T follicular helper cell (primary cell): ENCODE measurements at places on chromosomes 1 and 21.

DNA sequence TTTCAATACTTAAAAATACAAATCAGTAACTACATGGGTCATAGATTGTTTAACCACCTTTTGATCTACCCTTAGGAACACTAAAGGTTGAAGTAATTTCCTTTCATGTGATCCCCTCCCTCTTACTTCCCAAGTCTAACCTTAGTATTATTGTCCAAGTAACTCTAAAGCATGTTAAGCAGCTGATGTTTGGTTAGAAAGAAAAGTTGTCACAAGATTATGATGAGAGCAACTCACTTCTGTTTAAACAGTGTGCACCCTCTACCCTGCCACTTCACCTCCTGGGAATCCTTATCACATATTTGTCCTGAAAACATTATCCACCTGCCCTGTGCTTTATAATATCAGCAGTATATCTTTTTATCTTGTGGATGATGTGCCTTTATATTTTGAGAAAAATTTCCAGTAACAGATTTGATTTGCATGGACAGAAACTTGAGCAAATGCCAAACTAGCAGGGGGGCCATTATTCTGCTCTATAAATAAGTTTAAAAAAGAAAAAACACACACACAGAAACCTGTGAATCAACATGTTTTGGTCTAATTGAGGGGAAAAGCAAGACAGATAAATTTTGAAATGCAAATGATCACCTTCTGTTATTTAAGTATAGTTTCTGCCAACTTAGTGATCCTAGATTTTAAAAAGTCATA lies 194.3 kb downstream of the RPS6KC1 start:
- no peak for DNase-seq

GRCh38 chr21:38787461-38788274 lies 18.1 kb upstream of the ETS2 start:
- DNase-seq, result no peak

DNA sequence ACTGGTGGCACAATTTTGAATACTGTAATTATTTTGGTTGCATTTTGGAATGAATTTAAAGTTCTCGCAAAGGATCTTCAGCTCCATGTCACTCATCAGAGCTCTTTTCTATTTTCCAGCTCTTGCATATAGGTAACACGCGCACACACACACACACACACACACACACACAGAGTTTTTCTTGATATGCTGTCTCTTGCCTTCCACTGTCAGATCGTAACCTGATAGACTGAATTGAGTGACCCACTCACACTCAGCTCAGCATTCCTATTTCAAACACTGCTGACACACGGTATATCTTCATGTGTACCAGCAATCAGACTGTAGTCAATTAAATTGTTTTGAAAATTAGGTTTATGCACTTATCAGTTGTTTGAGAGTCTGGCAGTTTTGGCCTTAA lies 214.1 kb downstream of the PBX1 start:
- DNase-seq, result no peak

GRCh38 chr1:20666804-20667203 lies 5.6 kb upstream of the DDOST start:
- DNase-seq, result no peak

DNA sequence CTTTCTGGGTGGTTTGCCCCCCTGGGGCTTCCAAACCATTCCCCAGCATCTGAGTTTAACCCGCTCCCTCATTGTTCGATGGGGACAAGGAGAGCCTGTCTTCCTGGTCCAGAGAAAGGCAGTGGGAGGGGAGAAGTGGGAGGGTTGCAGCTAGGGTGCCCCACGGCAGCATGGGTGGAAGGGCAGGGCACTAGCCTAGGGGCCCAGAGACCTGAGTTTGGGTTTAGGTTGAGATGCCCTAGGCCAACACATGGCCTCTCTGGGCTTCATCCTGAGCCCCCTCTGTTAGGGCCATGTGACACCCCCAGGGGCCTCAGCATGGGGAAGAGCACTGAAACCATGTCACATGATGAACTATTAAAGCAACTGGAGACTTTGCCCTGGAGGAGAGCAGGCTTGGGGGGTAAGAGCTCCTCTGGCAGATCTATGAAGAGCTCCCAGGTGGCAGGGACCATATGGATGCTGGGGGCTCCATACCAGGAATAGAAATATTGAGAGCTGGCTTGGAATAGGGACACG lies 9.7 kb upstream of the RUNX3 start:
- DNase-seq, result no peak

GRCh38 chr1:245822996-245823395 lies 668.2 kb downstream of the KIF26B start:
- DNase-seq, result no peak

DNA sequence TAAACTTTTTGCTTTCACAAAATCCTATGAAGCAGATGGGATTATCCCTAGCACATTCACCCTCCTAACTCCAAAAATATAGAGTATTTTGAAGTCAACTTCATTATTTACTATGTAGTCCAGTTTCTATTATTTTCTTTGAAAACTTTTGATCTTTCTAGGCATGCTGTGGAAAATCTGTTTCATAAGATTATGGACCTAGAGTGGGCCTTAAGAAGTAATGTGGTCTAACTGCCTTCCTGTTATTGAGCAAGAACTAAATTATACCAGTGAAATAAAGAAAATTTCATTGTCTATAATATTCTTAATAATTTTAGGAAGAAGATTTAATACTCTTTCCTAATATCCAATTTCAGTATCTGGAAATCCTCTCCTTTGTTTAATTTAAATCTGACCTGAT lies 58.1 kb downstream of the PRKACB start:
- DNase-seq, result no peak

- no peak for DNase-seq
Measured at GRCh38 chr1:84253891-84254290, 47.6 kb upstream of the SAMD13 start.

DNA sequence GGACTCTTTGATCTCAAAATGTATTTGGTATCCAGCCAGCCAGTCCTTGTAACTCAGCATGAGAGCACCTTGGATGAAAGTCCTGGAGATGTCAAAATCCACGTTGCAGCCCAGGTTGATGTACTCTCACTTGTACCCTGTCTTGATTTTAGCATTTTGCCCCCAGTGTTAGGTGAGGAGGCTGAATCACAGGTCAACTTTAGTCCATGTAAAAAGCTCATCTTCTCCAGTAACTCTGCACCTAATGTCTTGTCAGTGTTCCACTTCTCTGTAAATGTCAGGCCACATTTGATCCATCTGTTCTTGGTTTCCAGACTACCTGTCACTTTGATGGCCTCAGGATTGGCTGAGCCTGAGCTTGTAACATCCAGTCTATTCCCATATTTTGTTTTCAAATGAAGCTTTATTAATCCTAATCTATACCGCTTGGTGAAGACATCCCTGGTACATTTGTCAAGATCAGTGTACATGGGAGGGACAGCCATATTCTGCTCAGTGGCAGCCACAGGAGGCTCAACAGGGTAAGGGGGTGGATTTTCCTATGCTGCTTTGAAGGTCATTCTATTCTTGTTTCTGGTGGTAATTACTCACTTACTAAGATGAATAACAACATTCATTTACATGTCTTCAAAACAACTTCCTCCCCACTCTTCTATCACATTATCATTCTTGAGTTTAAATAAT lies 24.1 kb upstream of the FCRL3 start:
- DNase-seq, result no peak

DNA sequence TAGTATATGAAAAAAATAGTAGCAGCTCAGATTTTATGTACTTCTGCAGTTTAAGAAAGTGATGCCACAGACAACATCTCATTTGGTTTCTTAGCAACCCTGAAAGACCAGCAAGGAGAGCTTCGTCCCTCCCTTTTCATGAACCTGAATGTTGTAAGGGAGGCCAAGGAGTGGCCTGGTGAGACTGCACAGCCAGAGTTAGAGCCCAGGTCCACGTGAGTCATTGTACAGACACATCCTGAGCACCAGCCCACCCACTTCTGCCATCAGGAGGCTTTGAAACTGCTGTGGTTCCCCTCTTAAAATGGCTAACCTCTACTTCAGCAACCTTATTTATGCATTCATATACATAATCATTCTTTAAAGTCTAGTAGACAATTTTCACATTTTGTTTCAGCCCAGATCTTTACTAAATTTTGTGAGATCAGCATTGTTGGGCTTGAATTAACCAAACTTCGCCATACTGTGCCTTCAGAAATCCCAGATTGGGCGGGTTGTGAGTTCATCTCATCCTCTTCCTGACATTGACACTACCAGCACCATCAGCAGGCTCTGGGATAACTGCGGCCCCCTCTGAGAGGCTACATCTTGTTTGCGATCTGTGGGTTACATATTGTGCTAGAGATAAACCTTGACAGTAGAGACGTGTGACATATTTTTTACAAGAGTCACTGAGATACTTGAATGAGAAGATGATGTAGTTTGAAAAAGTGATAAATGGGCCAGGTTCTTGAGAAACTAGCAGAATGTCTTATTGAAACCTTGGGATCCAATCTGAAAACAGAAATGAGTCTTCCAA lies 106.7 kb downstream of the CAMTA1 start:
- no peak for DNase-seq

- no peak for DNase-seq
Measured at GRCh38 chr1:206002871-206003801, at the start of gene RAB7B. Gene RAB7B, minus strand, starts transcription at chr1:206003395. Its CDS starts 9,260 bp downstream, at chr1:205994135.

DNA sequence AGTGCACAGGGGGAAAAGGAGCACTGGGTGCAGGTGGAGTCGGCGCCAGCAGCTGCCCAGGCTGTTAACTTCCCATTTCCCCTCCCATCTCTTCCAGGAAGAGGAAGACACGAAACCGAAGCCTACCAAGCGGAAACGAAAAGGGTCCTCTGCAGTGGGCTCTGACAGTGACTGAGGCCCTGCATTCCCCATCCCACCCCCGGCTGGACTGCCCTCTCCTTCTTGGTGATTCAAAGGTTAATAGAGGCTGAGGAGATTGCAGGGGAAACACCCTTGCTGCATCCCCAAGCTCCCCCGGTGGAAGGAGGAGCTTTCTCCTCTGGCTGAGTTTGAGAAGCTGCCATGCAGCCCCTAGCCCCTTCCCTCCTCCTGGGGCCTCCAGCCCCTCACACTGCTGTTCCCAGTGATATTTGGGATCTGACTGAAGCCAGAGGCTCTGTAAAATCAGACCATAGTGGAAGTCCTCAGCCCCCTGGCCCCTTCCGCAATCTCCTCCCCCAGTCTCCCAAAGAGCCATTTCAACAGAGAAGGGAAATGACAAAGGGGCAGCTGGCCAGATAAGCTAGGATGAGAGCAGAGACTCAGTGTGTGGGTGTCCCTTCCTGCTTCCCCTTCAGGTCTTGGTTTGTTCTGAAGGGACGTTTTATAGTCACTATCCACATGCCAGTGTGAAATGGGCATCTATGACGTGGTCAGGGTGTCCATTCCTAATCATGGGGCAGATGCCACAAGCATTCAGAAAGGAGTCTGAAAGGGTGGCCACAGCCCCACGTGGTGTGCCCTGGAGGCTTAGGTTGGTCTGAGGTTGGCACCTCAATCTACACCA lies 1.9 kb upstream of the SLC27A3 start:
- DNase-seq, result no peak

- DNase-seq, result no peak
Measured at GRCh38 chr1:173914366-173914871, 2.7 kb downstream of the SERPINC1 start.

DNA sequence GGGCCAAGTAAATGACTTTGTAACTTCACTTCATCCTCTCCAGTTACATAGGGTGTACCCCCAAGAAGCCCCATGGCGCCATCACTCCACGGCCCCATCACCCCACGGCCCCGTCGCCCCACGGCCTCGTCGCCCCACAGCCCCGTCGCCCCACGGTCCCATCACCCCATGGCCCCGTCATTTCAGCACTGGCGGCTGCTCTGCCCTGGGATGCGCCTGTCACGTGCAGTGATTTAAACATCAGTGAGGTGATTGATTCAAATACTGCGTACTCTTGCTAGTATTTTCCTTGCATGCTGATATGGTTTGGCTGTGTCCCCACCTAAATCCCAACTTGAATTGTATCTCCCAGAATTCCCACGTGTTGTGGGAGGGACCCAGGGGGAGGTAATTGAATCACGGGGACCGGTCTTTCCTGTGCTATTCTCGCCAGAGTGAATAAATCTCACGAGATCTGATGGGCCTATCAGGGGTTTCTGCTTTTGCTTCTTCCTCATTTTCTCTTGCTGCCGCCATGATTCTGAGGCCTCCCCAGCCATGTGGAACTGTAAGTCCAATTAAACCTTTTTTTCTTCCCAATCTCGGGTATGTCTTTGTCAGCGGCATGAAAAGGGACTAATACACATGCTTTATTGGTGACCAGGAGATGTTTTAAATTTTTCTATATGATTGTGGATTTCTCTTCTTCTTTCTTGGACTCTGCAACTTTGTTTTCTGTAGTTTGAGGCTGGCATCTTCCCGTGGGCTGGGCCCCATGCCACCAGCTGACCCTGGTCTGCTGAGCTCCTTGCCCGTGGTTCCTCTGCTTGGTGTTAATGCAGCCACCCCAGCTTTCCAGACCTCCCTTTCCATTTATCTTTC lies 50.1 kb upstream of the PCBP3 start:
- DNase-seq, result no peak

- DNase-seq, result no peak
Measured at GRCh38 chr1:20100632-20101355, 18.5 kb downstream of the PLA2G2D start.

DNA sequence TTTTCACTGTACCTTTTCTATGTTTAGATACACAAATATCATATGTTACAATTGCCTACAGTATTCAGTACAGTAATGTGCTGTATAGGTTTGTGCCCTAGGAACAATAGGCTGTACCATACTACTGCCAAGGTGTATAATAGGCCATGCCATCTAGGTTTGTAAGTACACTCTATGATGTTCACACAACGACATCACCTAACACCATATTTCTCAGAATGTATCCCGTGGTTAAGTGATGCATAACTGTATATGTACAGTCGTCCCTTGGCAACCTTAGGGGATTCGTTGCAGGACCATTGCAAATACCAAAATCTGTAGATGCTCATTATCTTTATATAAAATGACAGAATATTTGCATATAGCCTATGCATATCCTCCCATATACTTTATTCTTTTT lies 5.8 kb upstream of the SSR2 start:
- DNase-seq, result no peak

GRCh38 chr1:218772575-218772974 lies 401.1 kb upstream of the LYPLAL1 start:
- no peak for DNase-seq

GRCh38 chr1:59199719-59200376 lies 97.0 kb upstream of the FGGY start:
- no peak for DNase-seq

DNA sequence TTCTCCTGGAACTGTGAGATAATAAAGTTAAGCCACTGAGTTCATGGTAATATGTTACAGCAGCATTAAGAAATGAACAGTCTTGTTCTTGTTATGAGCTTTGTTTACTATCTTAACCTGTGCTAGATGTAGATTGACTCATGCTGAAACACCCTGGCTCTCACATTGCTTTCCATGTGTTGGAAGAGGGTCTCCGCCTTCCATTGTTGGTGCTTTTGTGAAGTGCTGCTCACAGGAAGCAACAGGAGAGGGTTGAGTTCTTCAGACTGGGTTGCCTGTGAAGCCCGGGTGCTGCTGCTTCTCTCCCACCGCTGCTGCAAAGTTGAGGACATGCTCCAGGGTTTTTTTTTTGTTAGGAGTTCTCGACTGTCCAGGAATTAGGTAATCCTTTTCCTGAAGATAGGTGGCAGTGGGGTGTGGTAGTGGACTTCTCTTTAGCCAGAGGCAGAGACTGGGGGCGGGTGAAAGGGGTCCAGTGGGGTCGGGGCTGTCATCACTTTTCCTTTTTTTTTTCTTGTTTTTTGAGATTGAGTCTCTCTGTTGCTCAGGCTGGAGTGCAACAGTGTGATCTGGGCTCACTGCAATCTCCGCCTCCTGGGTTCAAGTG lies 28.7 kb upstream of the HMGN1 start:
- DNase-seq, result no peak
